ENCODE measurements at places on chromosomes 4 and X.

DNA sequence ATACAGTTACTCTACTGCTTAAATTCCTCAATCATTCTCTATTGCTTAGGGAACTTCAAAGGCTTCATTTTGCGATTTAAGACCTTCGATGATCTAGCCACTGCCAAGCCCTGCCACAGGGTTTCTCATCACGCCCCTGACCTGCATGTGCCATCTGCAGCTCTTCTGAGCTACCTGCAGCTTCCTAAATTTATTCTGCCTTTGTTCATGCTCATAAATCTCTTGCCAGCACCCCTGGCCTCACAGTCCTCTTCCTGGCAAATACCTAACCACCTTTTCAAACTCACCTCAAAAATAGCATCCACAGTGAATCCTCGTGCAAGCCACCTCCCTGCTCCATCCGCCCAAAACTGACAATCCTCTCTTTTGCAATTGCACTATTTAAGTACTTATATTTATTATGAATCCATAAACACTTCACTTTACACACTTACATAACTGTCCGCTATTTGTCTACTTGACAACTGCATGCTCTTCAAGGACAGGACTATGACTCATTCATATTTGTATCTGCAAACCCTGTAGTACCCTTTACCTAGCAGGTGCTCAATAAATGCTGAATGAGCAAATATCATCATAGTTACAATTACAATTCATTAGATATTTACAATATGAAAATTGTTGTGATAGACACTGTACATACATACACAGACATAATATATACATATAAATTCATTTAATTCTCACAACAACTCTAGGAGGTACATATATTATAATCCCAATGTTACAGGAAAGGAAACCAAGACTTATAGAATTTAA lies 280.0 kb upstream of the RASGEF1B start:
- no peak for DNase-seq

DNA sequence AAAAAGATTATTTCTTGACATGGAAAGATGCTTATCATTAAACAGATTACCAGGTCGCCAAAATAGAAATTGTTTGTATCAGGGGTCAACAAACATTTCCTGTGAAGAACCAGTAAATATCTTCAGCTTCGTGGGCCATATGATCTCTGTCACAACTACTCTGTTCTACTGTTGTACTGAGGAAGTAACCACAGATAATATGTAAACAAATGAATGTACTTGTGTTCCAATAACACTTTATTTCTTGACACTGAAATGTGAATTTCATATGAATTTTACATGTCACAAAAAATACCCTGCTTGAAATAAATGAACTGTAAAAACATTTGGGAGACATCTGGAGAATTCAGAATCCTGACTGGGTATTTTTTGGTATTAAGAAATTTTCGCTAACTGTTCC lies 4.7 kb upstream of the FHL1 start:
- DNase-seq: no peak

GRCh38 chrX:40145001-40145922 lies 47.5 kb upstream of the BCOR start:
- no peak for DNase-seq

DNA sequence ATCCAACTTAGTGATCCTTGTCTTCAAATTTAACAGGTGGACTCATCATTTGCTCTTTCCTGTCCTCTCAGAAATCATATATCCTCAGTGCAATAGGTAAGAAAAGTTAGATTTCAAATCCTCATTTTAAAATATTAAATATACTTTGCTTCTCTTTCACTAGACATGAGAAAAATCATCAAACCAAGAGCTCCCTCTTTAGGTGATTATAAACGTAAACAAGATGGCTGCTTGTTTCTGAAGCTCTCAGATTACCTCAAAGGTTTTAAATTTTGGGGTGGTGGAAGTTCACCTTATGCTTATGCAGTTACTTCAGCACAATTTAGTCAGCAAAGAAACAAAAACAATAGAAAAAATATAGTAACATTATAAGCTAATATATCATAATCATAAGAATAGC lies 27.3 kb downstream of the CSN3 start:
- DNase-seq: no peak

DNA sequence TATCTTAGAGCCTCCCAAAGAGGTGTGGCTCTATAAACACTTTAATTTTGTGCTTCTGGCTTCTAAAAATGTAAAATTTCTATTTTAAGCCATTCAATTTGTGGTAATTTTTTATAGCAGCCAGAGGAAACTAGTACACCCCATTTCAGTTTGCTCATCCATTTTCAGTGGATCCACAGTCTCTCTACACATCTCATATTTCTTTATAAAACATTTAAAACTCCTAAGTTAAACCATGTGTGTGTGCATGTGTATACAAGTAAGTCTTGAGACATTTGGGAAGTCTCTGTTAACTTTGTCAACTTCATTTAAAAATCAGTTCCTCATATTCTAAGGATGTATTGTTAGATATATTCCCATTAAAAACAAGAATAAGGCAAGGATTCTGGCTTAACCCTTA lies 273.2 kb downstream of the IL15 start:
- no peak for DNase-seq

- no peak for DNase-seq
These were observed 9.2 kb downstream of the PALLD start for GRCh38 chr4:168506014-168506413.

- no peak for DNase-seq
These were observed 65.7 kb downstream of the SERPINA7 start for GRCh38 chrX:105972690-105973386.

DNA sequence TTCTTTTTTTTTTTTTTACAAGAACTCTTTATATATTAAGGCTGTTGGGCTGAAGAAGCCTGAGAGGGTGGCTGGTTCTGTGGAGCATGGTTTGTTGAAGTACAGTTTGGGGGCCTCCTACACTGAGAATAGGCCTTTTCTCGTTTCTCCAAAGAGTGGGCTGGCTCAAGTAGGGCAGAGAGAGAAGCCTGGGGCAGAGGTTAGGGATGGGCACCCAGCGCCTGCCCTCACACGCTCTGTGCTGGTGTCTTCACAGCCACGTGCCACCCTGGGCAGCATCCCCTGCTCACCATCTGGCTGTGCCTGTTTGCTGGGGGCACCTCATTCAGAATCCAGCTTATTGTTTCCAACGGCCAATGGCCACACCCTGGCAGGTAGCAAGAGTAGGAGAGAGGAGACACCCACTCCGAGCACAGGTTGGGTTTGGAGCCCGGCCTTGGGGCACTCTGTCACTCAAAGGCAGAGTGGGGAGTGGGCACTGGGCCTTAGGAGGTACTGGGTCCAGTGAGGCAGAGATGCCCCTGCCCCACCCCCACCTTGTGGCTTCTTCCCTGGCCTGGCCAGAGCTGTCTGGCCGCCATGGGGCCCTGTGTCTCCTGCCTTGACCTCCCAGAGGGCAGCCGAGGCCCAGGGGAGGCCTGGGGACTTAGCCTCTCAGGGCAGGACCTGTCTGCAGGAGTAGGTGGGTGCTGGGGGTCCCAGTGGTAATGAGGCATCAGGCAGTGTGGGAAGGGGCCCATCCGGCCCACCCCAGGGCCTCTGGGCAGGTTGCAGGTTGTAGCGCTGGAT lies 2.9 kb downstream of the MSANTD1 start:
- DNase-seq: no peak

All from occipital lobe (tissue), 3 donors.